Progenitor cell of endocrine pancreas (in vitro differentiated cells): ENCODE measurements at places on chromosomes 3 and 15.
A peak's percentile ranks its signal among the peaks of the same experiment; 100 is the strongest.

DNA sequence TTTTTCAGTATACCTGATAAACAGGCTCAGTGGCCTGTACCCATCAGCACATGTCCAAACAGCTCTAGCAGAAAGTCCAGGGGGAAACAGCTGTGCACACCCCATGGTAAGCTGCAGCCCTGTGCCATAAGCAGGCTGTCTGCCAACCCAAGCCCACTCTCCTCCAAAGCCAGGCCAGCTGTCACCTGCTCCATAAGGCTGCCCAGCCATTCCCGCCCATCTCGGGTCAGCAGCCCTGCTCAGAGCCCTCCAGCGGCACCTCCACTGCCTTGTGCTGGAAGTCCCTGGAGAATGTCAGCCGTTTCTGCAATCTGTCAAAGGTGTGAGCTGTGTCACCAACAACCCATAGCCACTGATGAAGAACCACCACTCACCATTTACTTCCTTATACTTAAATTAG, 82.0 kb downstream of the NTRK3 start:
- no peak for DNase-seq

DNA sequence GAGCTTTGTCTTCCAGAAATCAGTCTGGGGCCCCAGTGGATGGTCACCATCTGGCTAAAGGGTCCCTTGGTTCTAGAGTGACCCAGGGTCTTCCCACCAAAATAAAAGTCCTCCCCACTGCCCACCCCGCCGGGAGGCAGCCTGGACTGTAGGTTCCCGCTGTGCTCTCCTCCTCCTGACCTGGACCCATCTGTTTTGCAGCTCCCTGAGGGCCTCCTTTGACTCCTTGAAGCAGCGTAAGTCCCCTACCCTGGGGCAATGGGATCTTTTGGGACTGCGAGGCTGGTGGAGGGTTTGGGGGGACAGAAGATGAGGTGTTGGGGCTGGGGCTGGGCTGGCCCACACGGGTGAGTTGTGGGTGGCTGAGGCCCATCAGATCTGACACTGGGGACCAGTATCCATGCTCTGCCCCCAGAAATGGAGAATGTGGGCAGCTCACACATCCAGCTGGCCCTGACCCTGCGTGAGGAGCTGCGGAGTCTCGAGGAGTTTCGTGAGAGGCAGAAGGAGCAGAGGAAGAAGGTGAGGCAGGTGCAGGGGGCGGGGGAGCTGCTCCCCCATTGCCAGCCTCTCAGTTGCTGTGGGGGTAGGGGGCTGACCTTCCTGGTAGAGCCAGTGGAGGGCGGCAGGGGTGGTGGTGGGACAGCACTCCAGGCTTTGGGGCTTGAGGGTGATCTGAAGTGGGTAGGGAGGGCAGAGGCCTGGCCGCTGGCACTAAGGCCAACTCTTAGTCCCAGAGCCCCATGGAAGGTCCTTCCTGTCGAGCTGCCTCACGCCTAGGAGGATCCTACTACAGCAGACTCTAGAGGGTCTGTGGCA, 30.4 kb downstream of the PSTPIP1 start:
- DNase-seq, result peak; percentile 6

DNA sequence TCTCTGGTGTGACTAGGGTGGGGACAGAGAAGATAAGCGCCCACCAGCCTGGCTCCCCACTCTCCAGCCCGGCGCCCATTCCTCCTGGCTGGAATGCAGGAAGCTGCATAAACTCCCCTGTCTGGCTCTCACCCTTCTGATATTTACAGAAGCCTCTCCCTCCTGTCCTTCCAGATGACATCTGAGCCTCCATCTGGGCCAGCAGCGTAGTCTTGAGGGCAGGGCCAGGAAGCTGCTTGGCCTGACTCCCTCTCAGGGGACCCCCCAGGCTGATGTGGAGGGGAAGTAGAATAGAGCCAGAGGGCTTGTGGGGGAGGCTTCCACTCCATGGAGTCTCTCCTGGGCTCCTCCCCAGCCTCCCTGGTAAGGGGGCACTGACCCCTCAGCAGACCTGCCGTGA, 49.9 kb downstream of the LINGO1 start:
- no peak for DNase-seq

DNA sequence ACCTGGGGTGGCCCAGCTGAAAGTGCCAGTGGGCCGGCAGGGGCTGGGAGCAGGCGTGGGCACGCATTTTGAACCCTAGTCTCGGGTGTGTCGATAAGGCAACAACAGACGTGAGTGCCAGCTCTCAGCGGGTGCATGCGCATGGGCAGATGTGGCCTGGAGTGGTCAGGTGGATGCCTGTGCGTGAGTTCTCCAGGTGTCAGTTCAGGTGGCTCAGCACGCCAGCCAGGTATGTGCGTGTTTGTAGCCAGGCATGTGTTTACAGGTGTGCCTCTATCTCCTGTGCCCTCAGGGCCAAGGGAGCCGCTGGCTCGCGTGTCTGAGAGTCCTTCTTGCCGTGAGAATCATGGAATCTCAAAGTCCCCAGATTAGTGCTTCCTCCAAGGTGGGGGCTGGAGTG, 14.8 kb downstream of the CYP1A2 start:
- no peak for DNase-seq

DNA sequence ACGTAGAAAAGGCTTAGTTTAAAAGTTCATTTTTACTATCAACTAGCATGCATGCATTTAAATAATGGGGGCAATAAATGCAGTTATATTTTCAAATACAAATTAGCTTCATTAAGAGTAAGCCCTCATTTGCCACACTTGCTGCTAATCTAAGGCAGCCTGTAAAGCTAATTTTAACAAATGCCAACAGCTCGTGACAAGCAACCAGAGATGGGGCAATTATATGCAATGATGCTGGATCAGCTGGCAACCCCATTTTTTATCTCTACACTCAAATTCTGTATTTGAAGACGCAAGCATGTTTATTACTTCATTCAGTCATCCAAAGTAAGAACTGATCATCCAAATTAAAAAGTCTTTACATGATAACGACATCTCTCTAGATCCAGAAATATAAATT, 12.1 kb downstream of the RFTN1 start:
- no peak for DNase-seq
